ENCODE measurements at places on chromosomes 11 and 22.

DNA sequence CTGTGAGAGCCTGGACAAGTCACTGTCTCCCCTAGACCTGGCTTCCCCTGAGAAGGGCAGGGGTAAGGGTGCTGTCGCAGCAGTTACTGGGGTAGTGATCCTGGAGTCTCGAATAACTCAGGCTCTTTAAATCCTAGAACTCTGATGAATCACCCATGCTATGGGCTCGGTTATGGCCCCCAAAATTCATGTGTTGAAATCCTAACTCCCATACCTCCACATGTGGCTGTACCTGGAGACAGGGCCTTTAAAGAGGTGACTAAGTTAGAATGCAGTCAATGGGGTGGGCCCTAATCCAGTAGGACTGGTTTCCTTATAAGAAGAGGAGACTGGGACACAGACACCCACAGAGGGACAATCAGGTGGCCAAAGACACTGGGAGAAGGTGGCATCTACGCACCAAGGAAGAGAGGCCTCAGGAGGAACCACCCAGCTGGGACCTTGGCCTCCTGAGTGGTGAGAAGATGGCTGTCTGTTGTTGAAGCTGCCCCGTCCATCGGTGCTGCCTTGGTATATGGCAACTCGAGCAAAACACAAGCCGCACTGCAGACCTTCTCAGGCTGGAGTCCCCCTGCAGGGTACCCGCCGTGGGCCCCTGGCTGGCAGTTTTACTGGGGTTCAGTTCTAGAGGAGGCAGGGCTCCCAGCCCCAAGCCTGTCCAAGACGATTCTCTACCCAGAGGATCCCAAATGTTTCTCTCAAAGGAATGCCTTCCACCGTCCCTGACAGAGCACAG lies 48.8 kb upstream of the SHISAL1 start:
- DNase-seq = no peak

- DNase-seq = no peak
These were observed 6.4 kb downstream of the CABP2 start for GRCh38 chr11:67516806-67517205.

DNA sequence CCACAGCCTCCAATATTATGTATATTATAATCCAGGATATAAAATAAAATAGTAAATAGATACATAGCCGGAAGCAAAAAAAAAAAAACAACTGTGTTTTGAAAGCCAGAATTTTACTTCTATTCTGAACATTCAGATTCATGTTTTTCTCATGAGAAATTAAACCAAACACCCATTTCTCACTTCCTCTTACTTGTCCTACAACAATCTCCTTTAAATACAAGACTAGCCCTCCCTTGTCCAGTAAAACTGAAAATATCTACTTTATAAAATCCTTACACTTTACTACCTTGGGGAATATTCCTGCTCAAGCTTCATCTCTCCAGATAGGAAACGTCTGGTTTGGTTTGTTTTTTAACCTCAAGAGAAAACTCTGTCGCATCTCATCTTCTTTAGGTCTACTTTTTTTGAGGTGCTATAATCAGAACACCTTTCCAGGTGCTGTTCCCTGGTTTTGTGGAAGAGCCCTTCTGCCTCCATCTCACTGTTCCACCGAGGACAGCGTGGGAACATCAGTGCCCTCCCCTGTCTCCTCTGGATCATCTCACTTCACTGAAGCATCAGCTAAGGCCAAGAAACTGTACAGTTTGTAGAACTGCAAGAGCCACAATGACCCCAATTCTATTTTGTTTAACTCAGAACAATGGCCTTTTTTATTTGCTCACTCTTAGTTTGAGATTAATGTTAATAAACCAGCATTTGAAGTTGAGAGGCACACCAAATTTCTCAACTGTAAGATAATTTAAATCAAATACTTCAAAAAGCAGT lies 82.0 kb upstream of the ARHGAP32 start:
- DNase-seq = no peak

GRCh38 chr11:123251657-123252344 lies 56.8 kb upstream of the CLMP start:
- no peak for DNase-seq

GRCh38 chr11:61699737-61700160 lies 19.6 kb downstream of the DAGLA start:
- no peak for DNase-seq

GRCh38 chr11:17218403-17218802 lies 10.6 kb upstream of the PIK3C2A start:
- no peak for DNase-seq

DNA sequence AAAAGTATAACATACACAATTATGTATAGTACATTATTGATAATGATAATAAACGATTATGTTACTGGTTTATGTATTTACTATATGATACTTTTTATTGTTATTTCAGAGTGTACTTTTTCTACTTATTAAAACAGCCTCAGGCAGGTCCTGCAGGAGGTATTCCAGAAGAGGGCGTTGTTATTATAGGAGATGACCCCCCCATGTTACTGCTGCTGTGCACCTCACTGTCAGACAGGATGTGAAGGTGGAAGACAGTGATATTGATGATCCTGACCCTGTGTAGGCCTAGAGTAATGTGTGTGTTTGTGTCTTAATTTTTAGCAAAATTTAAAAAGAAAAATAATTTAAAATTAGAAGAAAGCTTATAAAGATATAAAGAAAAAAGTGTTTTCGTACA lies 57.6 kb downstream of the REXO2 start:
- DNase-seq = no peak

GRCh38 chr11:63490551-63491239 lies at the start of gene PLAAT5:
Gene PLAAT5 (minus strand): TSS chr11:63491167. CDS start chr11:63491034, 133 bp downstream.
- no peak for DNase-seq

Data from activated CD4-positive, alpha-beta T cell treated with anti-CD3 and anti-CD28 coated beads, Interleukin-2, amount 50 U/mL, for 24 hours (primary cell).